ENCODE measurements at places on chromosomes 1 and 21.

GRCh38 chr1:192880231-192880630 is 71.4 kb downstream of the RGS2 start:
- H3K36me3 ChIP-seq, result no peaks in the 10 kb centered on the region
- no peak overlapping the region for H3K4me3 ChIP-seq
- no peaks in the 10 kb centered on the region for H3K27me3 ChIP-seq
- H3K27ac ChIP-seq, result no peak overlapping the region
- no peak for DNase-seq
- H3K4me1 ChIP-seq, result no peaks in the 10 kb centered on the region

DNA sequence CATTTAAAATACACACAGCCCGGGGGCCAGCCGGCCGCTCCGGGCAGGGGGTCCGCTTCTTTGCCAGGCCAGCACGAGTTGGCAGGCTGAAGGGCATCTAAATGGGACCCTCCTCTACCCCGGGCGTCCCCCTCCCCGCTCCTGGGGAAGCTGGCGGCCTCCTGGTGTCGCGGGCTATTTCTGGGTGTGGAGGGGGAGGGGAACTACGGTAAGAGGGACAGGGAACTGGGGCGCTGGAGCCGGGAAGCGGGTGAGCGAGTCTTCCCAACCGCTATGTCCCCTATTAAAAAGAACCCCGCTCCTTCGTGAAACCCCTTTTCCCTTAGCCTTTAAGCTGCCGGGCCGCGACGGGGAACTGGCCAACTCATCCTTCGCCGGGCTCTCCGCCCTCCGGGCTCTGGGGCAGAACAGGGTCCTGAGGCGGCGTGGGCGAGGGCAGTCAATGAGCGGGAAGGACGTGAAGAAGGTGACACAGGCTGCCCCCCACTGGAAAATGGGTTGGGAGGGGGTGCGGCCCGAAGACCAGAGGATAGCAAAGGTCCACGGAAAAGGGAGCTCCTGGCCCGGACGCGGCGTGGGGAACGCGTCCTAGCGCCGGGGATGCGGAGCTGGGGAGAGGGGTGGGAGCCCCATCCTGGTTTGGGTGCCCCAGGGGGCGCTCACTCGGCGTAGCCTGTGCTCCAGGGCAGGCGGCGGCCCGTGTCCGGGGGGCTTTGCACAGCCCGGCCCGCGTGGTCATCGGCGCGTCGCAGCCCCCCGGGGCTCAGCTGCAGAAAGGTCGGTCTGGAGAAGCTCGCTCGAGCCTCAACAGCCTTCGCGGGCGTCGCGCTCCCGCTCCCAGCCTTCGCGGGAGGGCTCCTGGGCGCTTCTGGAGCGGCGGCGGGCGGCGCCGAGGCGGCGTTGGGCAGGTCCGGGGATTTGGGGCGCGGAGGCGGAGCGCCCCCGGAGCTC is 544 bp downstream of the PPM1J start:
- H3K36me3 ChIP-seq, result no peaks in the 10 kb centered on the region
- H3K4me1 ChIP-seq, result peaks cover 37% of the 10 kb centered on the region
- H3K27me3 ChIP-seq, result peaks cover 15% of the 10 kb centered on the region
- H3K27ac ChIP-seq, result no peak overlapping the region

GRCh38 chr1:17359031-17359430 is 13.0 kb upstream of the PADI6 start:
- peaks cover 10% of the 10 kb centered on the region for H3K4me1 ChIP-seq
- DNase-seq, result no peak
- H3K4me3 ChIP-seq, result no peak overlapping the region
- no peaks in the 10 kb centered on the region for H3K27me3 ChIP-seq
- H3K27ac ChIP-seq, result no peak overlapping the region
- H3K36me3 ChIP-seq, result no peaks in the 10 kb centered on the region

GRCh38 chr1:119818181-119818580 is 6.9 kb upstream of the REG4 start:
- DNase-seq, result no peak
- peaks cover 12% of the 10 kb centered on the region for H3K27me3 ChIP-seq
- no peaks in the 10 kb centered on the region for H3K4me1 ChIP-seq

DNA sequence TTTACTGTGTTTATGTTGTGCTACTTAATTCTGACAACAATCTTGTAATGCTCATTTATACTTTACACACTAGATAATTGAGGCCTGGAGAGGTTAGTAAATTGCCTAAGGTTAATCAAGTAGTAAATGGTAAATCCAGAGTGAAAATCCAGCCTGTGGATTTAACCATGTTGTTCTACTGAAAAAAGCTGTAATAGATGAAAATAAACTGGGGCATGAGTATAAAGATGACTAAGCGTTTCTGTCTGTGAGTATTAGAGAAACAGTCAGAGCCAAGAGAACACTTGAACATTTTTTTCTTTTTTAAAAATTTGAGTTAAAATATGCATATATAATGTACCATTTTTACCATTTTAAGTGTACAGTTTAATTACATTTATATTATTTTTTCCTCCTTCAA is 47.9 kb upstream of the LEPR start:
- H3K4me1 ChIP-seq, result no peaks in the 10 kb centered on the region
- H3K36me3 ChIP-seq, result no peaks in the 10 kb centered on the region
- no peak overlapping the region for H3K4me3 ChIP-seq
- DNase-seq, result no peak
- H3K27ac ChIP-seq, result no peak overlapping the region

GRCh38 chr21:44636209-44637017 is 743 bp upstream of the KRTAP10-10 start:
- H3K4me3 ChIP-seq, result no peak overlapping the region
- no peaks in the 10 kb centered on the region for H3K27me3 ChIP-seq
- H3K36me3 ChIP-seq, result no peaks in the 10 kb centered on the region

DNA sequence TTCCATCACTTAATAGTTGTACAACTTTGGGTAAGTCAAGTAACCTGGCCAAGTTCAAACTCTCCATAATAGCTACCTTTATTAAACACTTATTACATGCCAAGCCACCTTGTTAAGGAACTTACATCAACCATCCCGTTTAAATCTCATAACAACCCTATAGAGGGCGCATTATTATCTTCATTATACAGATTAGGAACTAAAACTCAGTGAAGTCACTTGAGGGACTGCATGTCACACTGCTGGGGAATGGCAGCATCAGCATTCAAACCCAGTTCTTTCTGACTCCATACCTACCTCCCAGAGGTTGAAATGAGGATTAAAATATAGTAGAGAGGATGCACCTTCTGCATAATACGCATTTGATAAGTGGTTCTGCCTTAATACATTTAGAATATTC is 47.1 kb upstream of the PLA2G2C start:
- no peaks in the 10 kb centered on the region for H3K4me1 ChIP-seq
- no peaks in the 10 kb centered on the region for H3K36me3 ChIP-seq
- no peak for DNase-seq
- H3K27ac ChIP-seq, result no peak overlapping the region
- no peak overlapping the region for H3K4me3 ChIP-seq

- H3K4me1 ChIP-seq, result peaks cover 11% of the 10 kb centered on the region
- H3K36me3 ChIP-seq, result no peaks in the 10 kb centered on the region
- no peaks in the 10 kb centered on the region for H3K27me3 ChIP-seq
- H3K4me3 ChIP-seq, result no peak overlapping the region
- no peak for DNase-seq
These were observed 24.0 kb downstream of the TEX35 start for GRCh38 chr1:178536844-178537371.

GRCh38 chr1:85975912-85976371 is 180.6 kb downstream of the COL24A1 start:
- DNase-seq, result no peak
- no peaks in the 10 kb centered on the region for H3K36me3 ChIP-seq
- no peak overlapping the region for H3K27ac ChIP-seq
- H3K27me3 ChIP-seq, result no peaks in the 10 kb centered on the region

DNA sequence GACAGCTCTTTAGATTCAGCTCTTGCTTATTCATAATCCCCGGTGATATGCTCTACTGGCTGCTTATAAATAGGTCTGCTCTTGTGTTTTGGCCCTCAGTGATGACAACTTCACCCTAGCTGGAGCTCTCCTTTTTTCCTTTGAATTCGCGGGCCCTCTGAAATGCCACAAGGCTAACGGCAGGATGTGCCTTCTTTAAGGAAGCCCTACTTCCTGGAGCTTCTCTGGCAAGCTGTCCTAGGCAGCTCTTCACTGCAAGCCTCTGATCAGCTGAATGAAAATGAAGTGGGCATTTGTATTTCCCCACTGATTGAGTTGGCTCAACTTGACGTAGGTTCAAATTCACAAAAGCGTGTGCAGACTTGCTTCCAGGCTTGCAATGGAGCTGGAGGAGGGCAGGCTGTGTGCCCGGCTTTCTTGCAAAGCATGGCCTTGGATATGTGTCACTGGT is 22.2 kb downstream of the SGIP1 start:
- H3K4me1 ChIP-seq, result no peaks in the 10 kb centered on the region
- no peak for DNase-seq
- H3K4me3 ChIP-seq, result no peak overlapping the region
- H3K36me3 ChIP-seq, result no peaks in the 10 kb centered on the region
- peaks cover 6% of the 10 kb centered on the region for H3K27me3 ChIP-seq

DNA sequence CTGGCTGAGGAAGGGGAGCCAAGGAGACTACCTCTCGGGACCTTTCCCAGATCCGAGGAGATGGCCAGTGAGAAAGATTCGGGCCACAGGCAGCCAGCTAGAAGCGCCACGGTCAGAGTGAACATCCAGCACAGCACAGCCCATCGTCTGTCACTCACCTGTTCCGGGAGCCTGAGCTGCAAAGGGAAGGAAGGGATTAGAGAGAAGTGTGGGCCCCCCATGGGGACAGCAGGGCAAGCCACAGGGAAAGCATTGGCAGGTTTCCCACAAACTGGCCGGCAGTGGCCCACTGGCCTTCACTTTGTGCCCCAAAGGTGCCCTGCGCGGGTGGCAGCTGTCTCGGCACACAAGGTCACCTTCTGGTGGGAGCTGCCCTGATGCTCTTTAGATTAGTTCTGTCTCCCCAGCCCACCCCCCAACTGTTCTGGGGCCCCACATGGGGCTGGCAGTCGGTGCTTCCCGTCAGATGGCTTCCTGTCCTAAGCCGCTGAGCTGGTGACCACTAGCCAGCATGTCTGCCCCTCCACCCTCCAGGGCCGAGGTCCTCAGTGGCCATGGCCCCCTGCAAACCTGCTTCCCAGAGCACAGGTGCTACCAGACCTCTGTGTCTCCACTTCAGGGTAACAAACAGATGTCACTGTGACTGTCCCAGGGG is 56.7 kb downstream of the LACTBL1 start:
- H3K4me3 ChIP-seq, result no peak overlapping the region
- H3K36me3 ChIP-seq, result no peaks in the 10 kb centered on the region
- no peak overlapping the region for H3K27ac ChIP-seq
- peaks cover 2% of the 10 kb centered on the region for H3K27me3 ChIP-seq
- no peaks in the 10 kb centered on the region for H3K4me1 ChIP-seq

GRCh38 chr1:21811875-21812305 is at the start of gene LDLRAD2:
Gene LDLRAD2 (plus strand): TSS chr1:21812265. CDS start chr1:21812452, 187 bp downstream.
- H3K4me3 ChIP-seq, result no peak within 1 kb of the TSS
- H3K4me1 ChIP-seq, result peaks cover 7% of the 10 kb centered on the region
- H3K36me3 ChIP-seq, result no peaks in the 10 kb centered on the region
- H3K27me3 ChIP-seq, result peaks cover 11% of the 10 kb centered on the region
- H3K27ac ChIP-seq, result no peak within 1 kb of the TSS

GRCh38 chr1:79568411-79568810 is 561.9 kb upstream of the ADGRL4 start:
- no peak overlapping the region for H3K4me3 ChIP-seq
- H3K27ac ChIP-seq, result no peak overlapping the region
- no peaks in the 10 kb centered on the region for H3K4me1 ChIP-seq
- no peaks in the 10 kb centered on the region for H3K27me3 ChIP-seq
- no peaks in the 10 kb centered on the region for H3K36me3 ChIP-seq

DNA sequence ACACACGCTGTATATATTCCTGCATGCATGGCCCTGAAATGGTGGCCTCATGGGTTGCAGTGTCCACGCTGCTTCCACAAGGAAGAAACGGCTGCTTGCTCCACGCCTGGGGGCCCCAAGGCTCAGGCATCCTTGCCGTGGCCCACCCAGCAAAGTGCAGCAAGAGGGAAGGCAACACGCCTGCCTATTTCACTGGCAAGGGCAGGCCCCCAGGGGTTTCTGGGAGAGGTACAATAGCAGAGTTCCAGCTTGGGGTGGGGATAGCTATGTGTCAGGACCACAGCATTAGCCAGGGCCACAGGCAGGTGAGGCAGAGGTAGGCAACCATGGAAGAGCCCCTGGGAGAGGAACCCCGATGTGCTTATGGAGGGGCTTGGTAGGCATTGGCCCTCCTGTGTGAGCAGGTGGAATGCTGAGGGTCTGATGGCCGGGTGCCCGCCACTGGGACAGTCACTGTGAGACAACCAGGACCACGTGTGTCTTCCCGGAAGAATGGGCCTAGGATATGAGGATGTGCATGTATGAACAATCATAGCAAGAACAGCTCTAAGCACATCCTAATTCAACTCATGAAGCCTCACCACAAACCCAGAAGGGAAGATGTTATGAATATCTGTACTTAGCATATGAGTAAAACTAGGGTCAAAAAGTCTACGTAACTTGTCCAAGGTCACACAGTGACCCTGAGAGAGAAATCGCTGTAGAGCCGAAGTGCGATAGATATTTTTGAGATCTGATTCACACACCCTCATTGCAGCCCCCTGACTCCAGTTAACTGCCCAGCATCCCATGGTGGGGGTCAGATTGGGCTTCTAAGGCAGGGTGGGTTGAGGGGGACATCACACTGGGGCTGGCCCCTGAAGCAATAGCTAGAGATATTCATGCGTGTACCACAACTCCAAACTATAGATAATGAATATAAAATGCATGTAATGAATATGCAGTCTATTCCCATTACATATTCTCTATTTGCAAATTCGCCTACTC is 11.8 kb downstream of the TFF2 start:
- H3K27me3 ChIP-seq, result no peaks in the 10 kb centered on the region
- H3K27ac ChIP-seq, result no peak overlapping the region
- H3K4me1 ChIP-seq, result peaks cover 9% of the 10 kb centered on the region
- H3K4me3 ChIP-seq, result no peak overlapping the region
- DNase-seq, result no peak

- peak within 1 kb of the TSS; percentile 88 for H3K4me3 ChIP-seq
- peaks cover 40% of the 10 kb centered on the region for H3K4me1 ChIP-seq
- H3K27me3 ChIP-seq, result no peaks in the 10 kb centered on the region
- peak within 1 kb of the TSS; percentile 86 for H3K27ac ChIP-seq
These were observed at the start of gene S100A11 for GRCh38 chr1:152036267-152037216. Gene S100A11 (minus strand): TSS chr1:152037004. CDS start chr1:152036915, 89 bp downstream.

DNA sequence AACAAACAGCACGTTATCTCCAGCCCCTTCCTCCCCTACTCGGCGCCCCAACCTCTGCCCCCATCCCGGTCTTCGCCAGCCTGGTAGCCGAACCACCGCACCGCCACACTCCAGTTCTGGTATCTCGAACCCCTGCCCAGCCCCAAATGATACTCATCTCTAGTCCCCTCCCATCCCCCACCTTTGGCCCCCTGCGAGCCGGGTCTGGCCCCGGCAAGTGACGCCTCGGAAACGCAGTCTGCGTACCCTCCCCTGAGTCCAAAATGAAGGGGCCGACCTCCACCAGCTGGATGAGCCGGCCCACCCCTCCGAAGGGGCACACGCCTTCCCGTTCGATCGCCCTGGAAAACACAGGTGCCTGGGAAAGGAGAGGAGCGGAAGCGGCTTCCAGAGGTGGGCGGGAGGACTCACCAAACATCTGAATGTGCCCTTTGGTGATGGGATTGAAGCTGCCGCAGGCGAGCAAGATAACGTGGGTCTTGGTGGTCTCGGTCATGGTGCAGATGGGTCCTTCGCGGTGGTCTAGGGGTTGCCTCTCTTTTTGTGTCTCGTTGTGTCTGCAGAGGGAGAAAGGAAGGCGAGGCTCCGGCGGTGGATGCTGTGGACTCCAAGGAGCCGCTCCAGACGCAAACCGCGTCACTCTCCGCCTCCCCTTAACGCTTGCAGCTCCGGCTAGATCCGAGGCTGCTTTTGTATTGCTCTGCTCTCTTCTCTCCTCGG is at the start of gene NMNAT2:
Gene NMNAT2, minus strand, starts transcription at position 609 of the 720 bp plus-strand sequence. Its CDS starts 113 bp downstream, at position 496.
- DNase-seq, result no peak
- H3K4me3 ChIP-seq, result peak within 1 kb of the TSS; percentile 19
- H3K36me3 ChIP-seq, result no peaks in the 10 kb centered on the region
- peaks cover 21% of the 10 kb centered on the region for H3K4me1 ChIP-seq
- no peak within 1 kb of the TSS for H3K27ac ChIP-seq
- H3K27me3 ChIP-seq, result peaks cover 70% of the 10 kb centered on the region
